ENCODE measurements at places on chromosomes 6 and 20.
A peak's percentile ranks its signal among the peaks of the same experiment; 100 is the strongest.

- no peak for DNase-seq
These were observed 88.3 kb upstream of the SLC22A23 start for GRCh38 chr6:3545156-3545555.

DNA sequence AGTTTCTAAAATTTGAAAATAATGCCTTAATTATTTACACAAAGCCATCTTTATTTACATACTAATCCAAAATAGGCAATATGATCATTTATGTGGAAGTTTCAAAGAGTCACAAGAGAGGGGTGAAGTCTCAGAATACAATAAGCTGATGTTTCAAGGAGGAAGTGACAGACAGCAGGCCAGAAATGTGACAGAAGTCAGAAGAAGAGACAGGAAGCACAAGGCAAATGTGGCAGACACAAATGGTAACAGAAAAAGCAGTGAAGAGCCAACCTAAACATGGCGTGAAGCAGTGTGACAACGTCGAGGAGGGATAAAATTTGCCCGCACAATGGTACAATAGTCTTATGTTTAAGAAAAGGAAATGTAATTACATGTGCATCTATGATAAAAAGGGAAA lies 59.8 kb downstream of the SHPRH start:
- no peak for DNase-seq

- no peak for DNase-seq
These were observed 103.4 kb upstream of the PDE10A start for GRCh38 chr6:165766457-165766856.

- no peak for DNase-seq
These were observed 70.6 kb downstream of the AFG1L start for GRCh38 chr6:108365478-108365877.

DNA sequence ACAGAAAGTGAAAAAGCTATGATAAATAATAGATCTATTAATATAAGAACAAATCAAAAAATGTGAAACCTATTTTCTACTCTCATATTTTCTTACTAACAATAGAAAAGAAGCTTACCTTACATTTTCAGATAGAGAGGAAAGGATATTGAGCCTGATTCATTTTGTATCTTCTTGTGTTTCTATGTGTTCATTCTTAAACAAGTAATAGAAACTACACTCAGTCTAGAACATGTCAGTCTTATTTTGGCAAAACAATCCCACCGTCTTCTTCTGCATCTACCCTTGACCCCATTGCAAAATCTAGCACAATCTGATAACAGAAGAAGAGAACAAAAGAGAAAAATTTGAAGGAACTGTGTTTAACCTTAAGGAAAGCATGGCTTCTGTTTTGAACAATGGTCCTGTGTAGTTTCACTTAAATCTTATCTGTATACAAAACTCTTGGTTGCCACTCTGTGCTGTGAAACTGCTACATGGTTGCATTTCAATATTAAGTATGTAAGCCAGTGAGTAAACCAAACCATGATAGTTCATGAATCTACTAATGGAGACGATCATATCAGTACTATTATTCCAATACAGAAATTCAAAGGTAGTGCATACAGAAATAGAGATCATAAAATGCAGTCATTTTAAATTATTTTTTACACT lies 69.5 kb upstream of the LGSN start:
- DNase-seq = no peak

- peak; percentile 80 for DNase-seq
These were observed 1.4 kb upstream of the MARCKS start for GRCh38 chr6:113855500-113856374.

DNA sequence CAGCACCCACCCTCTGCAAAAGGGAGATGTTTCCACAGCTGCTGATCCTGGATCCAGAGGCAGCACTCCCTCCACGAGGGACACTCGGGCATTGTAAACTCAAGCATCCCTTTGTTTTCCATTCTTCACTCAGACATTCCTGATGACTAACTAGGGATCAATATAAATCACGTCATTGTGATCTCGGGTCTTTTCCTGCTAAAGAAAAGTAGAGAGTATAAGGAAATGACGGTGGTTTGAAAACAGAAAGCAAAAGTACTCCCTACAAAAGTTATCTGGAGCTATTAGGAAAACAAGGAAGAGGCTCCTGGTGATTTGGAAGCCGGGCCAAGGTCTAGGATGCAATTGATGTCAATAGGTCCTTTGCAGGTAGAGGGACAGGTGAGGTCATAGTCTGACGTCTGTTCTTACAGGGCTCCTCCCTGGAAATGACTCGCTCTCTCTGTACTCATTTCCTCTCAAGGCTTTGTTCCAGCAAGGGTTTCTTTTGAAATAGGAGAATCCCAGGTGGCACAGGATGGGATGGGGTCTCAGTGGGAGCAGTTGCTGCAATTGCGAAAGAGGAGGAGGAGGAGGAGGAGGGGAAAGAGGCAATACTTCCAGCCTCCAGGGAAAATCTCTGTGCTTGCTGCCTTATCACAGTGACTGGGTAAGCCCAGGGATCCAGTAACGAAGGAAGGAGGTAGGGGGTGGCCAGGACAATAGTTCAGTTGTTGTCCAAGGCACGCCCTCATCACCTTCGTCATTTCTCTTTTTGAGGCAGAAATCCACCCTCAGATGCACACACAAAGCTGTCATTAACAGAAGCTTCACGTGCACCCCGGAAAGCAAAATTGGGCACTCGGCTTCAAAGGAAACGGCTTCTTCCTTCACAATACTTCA lies 222.8 kb downstream of the LY86 start:
- DNase-seq = no peak
